ENCODE measurements at places on chromosomes 16 and 17.

- peak; percentile 13 for DNase-seq
These were observed 105.4 kb downstream of the TRIM37 start for GRCh38 chr17:59001158-59001814.

GRCh38 chr17:8173056-8173870 is 2.9 kb downstream of the TMEM107 start:
- DNase-seq = peak; percentile 55

GRCh38 chr16:23709536-23709935 is 3.5 kb downstream of the ERN2 start:
- no peak for DNase-seq

GRCh38 chr17:47244697-47245096 is 8.9 kb upstream of the ITGB3 start:
- DNase-seq = no peak

DNA sequence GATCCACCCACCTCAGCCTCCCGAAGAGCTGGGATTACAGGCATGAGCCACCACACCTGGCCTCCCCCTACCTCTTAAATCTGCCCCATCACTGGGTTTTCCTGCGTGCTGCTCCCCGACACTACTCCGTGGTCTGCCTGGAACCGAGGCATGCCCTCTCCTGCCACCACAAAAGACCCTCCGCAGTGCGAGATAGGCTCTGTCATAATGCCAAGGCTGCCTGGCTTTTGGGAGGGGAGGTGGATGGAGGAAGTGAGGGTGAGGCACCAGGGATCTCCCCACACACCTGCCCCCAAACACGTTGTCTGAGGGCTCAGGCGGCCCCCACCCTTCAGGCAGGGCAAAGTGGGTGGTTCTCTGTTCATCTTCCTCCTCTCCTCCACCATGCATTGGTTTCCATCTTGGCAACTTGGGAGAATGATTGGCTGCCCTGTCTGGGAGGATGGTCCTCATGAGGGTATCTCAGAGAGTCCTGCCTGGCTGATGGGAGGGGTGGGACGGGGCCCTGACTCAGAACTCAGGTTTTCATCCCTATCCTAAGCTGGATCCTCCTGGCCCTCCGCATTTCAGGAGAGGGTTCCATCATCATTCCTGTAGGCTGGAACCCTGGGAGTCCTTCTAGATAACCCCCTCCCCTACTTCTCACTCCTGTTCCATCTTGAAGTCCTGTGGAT is 23.2 kb downstream of the IGFBP4 start:
- DNase-seq = no peak

DNA sequence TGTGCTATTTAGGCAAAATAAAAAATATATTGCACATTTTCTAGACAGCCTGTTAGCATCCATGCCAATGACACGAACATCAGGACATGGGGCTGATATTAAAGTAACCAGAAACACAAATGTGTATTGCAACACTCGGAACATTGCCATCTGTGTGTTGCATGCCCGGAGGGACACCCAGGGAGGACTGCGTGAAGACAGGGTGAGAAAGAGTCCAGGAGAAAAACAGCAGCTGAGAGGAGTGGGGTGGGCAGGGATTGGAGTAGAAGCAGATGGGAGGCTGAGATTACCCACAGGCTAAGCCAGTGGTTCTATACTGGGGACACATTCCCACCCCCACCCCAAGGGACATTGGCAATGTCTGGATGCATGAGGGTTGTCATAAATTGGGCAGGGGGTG is 114.8 kb downstream of the GRIN2A start:
- DNase-seq = no peak

- DNase-seq = no peak
These were observed 31.5 kb downstream of the USP43 start for GRCh38 chr17:9676820-9677310.

DNA sequence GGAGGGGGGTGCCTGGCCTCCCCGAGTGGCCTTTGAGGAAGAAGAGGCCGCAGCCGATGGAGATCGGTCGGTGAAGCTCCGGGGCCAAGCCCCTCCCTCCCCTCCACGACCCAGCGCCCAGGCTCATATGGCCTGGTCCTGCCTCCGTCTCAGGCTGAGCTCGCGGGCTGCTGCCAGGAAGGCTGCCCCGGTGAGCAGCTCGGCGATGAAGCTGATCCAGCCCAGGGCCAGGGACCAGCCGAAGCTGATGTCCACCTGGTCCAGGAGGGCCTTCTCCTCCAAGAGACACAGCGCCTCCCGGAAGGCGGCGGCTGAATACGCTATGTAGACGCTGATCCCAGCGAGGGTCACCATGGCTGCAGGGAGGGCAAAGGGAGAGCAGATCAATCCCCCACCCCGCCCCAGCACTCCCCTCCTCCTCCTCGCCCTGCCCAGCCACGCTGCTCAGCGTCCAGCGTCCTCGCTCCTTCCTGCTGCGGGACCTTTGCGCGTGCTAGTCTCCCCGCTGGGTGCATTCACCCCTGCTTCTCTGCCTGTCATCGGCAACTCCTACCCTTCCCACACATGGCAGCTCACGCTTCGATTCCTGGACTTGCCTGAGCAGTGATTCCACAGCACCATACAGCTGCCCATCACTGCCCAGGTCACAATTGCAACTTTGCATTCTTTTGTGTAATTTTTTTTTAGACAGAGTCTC is 20.5 kb downstream of the TMEM114 start:
- no peak for DNase-seq

GRCh38 chr16:26605626-26606271 is 461.0 kb upstream of the C16orf82 start:
- no peak for DNase-seq

DNA sequence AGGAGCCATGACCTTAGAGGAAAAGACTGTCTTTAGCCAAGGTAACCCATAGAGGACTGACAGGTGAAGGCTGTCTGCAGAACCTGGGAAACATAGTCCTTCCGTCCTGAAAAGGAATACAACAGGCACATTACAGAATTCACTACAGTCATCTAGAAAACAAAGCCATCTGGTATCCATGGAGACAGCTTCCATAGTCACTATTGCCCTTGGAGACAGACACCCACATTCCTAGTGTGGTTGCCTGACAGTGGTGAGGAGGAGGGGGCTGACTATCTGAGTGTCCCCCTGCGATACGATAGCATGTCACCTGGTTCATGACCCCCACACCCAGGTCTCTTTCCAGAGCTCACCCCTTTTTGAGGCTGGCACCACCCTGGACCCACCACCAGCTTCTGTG is 254.7 kb downstream of the CDH13 start:
- no peak for DNase-seq

DNA sequence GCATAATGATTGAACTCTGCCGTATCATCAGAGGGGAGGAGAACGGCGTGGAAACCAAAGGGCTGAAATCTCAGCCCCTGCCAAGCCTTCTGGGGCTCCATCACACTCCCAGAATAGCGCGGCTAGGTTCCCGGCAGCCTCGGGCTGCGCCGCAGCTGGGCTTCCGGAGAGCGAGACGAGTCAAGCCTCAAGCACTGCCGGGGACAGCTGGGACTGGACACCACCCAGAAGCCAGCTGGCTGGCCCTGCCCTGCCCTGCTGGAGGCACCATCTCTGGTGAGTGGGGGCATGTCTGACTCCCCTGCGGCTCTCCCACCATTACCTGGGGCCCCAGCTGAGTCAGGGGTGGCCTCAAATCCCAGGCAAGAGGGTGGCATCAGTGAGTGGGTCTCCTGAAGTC is 7.2 kb upstream of the GPRC5C start:
- no peak for DNase-seq

GRCh38 chr17:38789185-38789584 is 10.2 kb downstream of the PIP4K2B start:
- no peak for DNase-seq

- DNase-seq = no peak
These were observed 3.6 kb downstream of the LRRC75A start for GRCh38 chr17:16488186-16488967.

GRCh38 chr17:36869856-36870719 is 67.2 kb upstream of the LHX1 start:
- DNase-seq = no peak

- no peak for DNase-seq
These were observed 31.4 kb upstream of the HS3ST3B1 start for GRCh38 chr17:14269473-14269872.

- DNase-seq = no peak
These were observed 103.6 kb upstream of the C16orf82 start for GRCh38 chr16:26963109-26963508.

- DNase-seq = no peak
These were observed 33.0 kb downstream of the PITPNM3 start for GRCh38 chr17:6523330-6523729.

- DNase-seq = no peak
These were observed 7.0 kb upstream of the GINS3 start for GRCh38 chr16:58385218-58385773.

- no peak for DNase-seq
These were observed 375.7 kb upstream of the DYNLRB2 start for GRCh38 chr16:80164966-80165550.

GRCh38 chr17:42804918-42805367 is 6.3 kb downstream of the CNTD1 start:
- DNase-seq = no peak

DNA sequence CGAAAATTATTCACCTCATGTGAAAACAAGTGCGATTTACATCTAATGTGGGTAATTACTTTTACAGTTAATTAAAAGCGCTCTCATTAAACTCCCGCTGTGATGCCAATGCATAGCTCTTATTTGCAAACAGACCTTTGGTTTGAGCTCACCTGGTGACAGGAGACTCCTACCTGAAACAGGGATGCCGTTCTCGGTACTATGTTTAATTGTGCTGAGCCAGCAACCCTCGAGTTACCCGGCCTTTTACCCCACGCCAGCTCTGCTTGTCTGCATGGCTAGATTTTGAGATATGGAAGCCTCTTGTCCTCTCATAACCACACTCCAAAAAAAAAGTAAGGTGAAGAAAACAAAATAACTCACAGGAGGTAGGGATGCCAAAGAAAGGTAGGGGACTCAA is 690.4 kb upstream of the RBFOX1 start:
- DNase-seq = no peak

DNA sequence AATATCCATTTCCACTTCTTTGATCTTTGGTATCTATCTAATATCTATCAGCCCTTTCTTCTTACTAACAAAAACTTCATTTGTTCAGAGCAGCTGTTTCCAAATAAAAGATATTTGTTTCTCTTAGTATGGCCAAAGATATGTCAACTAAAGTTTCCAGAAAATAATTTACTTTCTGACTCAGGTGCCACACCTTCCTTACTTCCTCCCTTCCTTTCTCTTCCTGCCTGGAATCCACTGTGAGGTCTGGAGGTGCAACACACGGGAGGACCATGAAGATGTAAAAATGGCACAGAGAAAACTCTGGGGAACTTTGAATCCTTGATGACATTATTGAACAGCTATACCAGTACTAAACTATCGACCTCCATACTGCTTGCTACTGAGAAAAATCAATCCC is 14.0 kb downstream of the MED13 start:
- DNase-seq = no peak
